Head of caudate nucleus (tissue), 42 donors: ENCODE measurements at places on chromosomes 6 and 20.

- DNase-seq, result no peak
These were observed 130.3 kb downstream of the OPRM1 start for GRCh38 chr6:154169193-154169847.

DNA sequence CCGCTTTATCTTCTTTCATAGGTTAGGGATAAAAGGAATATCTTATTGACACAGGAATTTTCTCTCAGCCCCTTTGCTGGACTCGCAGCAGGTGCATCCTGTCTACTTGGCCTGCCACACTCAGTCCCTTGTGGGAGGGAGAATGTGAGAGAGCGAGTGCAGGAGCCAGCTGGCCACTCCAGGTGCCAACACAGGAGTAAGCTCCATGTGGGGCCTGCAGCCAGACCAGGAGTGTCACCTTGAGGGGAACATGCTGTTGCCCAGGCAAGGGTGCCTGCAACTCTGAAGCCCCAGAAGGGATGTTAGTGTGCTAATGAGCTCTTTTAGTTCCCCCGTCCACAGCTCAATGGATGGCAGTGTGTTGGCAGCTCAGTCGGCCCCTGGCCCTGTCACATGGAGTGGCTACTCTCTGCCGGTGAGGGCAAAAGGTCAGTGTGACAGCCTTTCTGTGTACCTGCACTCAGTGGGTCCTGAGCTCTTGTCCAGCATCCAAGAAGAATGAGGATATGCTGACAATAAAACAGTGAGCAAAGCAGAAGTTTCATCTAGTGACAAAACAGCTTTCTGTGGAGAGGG, 57.1 kb downstream of the CRYBG1 start:
- DNase-seq, result no peak

DNA sequence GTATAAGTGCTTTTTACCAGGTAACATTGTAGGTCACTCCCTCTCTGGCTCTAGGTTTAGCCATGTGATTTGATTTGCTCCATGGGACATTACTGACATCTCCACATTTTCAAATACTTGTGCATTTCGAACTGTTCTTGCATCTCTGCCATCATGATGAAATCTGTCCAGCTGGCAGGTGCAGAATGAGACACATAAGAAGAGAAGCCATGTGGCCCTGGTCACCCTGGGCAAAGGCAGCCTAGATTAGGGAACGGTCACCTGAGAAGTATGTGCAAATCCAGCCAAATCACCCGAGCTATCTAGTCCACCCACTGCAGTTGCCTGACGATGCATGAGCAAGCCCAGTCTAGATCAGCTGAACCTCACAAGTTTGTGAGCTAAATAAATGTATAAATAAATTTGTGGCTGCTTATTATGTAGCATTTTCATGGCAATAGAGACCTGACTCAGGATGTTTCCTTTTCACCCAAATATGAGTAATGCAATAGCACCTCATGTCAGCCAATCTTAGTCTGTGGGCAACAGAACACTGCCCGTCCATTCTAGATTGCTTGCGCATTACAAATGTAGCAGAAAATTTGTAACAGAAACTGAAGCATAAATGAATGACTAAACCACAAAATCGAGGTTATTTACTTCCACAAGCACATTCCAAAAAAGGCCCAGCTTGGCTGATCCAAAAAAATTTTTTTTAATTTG, 115.2 kb downstream of the PAK5 start:
- no peak for DNase-seq

DNA sequence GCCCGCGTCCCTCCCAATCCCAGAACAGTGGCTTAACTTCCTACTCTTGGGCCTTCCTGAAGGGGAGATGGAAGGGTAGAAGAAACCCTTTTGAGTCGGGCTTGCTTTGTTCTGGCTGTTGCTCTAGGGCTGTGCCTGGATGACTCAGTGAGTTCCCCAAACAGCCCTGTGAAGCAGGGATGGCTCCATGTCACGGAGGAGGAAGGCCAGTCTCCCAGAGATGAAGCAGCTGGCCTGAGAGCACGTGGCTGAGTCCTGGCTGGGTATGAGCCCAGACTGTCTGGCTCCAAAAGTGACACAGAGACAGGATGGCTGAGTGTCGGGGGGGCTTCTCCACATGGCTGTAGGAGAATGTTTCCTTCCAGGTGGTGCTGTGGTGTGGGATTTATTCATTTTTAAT, 4.6 kb downstream of the SYTL3 start:
- peak; percentile 76 for DNase-seq

- no peak for DNase-seq
These were observed 78.9 kb upstream of the XRN2 start for GRCh38 chr20:21224217-21224616.

DNA sequence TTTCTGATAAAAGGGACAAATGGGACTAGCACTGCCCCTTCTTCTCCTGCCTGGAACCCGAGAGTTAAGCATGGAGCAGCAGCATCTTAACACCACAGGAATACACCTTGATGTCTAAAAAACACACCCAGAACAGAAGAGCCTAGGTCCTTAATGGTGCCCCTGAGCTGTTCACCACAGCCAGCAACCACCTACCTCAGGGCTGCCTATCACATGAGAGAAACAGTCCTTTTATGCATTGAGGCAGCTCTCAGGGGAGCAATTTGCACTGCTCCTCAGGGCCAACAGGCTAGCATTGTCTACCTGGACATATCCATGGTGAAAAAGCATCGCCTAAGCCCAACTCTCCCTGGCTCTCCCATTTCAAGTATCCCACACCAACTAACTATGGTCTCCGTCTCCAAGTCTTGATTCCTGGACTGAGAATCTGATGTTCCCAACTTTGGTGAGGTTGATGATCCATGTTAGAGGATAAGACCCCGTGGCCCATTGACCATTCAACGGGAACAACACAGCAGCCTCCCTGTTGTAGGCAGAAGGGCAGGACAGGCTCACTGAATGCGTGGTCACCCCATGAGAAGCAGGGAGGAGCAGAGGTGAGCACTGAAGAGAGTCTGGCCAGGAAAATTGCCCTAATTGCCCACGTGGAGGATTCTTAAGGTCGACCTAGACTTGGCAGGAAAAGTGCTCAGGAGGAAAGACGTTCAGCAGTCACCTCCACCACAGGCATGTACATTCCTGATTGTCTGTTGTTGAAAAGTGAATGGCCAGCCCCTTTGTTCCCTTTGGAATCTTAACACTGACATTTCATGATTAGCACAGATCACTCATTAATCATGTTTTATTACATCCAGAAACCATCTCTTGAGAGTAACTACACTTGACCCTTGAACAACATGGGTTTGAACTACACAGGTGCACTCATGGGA, 4.2 kb upstream of the APMAP start:
- DNase-seq, result peak; percentile 20

GRCh38 chr20:55269913-55270312, 735.4 kb downstream of the CBLN4 start:
- DNase-seq, result no peak

GRCh38 chr6:32903952-32904351, 36.9 kb downstream of the HLA-DMB start:
- no peak for DNase-seq

DNA sequence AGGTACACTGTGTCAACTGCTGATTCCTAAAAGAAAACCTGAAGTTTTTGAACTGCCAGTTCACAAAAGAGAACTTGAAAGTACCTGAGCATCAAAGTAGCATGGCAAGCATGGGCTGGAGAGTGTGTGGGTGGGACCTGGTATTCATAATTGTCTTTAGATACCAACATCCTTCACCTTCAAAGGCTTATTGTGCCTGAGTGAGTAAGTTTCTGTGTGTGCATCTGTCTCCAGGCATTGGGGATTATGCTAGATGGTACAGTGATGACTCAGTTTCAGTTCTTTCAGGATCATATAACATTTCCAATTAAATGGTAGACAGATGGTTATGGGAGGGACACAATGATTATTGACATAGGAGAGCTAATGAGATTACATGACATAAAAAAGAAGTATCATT, 238.5 kb downstream of the ZFAND3 start:
- DNase-seq, result no peak

DNA sequence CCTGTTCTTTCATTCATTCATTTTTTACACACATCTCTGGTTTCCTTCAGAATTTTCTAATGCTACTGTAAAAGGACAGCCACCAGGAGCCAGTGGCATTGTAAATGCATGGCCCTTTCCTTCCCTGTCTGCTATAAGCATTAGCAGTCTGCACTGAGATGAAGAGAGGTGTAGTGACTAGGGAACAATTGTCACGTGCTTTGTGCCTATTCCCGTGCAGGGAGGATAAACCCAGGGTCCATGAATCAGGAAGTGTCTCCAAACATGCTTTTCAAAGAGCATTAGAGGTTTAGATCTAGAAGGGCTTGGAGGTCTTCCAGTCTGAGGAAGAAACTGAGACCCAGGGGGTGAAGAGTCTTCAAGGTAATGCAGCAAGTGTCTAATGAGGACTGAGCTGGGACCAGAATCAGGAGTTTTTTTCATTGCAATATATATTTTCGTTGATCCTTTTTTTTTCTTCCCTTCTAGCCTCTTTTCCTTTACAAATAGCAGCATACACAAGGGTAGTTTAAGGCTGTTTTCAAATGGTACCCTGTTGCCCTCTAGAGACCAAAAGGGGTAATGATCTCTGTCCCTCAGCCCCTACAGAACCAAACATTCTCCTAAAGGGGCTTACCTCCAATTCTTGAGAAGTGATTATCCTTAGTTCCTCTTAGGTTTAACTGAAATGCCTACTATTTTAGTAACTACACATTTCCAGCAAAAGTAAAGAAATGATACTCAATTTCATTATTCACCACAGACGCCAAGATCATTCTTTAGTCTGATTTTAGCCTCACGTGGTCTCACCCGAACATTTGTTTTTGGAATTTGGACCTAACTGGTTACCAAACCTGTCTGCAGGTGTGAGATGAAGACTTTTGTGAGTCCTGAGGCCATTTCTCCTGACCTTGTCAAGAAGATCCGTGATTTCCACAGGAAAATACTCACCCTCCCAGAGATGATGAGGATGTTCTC, 6.6 kb downstream of the TRIM15 start:
- DNase-seq, result no peak

- DNase-seq, result peak; percentile 79
These were observed at the start of gene DUSP22 for GRCh38 chr6:291697-292505. Gene DUSP22 (plus strand): TSS chr6:292487. CDS start chr6:292540, 53 bp downstream.

DNA sequence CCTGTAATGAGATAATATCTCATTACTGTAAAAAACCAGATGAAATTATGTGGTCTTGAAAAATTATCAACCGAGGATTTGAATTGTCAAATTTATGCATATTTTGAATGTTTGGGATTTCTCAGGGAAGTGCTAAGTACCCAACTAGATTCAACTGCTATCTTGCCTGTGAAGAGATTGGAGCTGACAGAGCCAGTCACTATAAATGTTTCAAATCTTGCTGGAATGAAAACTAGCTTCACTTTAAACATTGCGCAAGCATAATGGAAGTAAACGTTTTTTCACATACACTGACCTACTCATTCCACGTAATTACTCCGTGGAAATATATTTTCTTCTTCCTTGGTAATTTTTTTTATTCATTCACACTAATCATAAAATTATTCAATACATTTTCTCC, 46.7 kb downstream of the TMEM170B start:
- no peak for DNase-seq

DNA sequence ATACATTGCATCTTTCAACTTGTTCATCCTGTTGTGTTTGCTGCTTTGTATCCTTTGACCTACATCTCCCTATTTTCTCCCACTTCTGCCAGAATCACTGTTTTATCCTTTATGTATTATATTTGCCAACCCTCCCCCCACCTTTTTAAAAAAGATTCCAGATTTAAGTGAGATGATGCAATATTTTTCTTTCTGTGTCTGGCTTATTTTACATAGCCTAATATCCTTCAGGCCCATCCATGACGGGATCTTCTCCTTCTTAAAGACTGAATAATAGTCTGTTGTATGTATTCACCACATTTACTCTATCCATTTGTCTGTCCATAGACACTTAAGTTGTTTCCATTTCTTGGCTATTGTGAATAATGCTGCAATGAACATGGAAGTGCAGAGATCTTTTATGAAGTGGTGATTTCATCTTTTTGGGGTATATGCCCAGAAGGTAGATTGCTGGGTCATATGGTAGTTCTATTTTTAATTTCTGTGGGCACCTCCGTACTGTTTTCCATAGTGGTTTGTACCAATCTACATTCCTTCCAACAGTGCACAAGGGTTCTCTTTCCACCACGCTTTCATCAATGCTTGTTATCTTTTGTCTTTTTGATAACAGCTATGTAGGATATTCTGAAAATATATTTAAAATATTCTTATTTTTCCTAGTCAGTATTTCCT, 181.0 kb downstream of the CDKAL1 start:
- no peak for DNase-seq

- DNase-seq, result no peak
These were observed 10.6 kb upstream of the STX16 start for GRCh38 chr20:58640446-58640845.

DNA sequence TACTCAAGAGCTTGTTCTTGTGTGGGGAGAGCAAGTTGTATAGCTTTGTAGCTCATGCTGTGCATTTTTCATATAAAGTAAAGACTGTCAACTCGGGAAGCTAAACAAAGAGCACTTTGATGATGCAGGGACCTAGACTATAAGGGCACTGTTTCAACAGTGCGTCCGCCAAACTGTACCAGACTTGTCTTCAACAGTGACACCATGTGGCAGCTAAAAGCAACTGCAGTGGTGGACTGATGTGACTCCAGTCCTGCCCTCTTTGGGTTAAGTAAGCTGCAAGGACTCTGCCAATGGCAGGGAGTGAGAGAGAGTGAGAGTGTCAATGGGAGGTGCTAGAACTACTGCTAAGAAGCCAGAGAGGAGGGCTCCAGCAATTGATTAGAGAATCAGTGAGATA, 48.1 kb upstream of the MC3R start:
- no peak for DNase-seq

GRCh38 chr6:109242029-109242428, 140.2 kb downstream of the CD164 start:
- no peak for DNase-seq

GRCh38 chr6:25968769-25969168, 6.2 kb downstream of the TRIM38 start:
- DNase-seq, result no peak

- peak; percentile 12 for DNase-seq
These were observed 19.4 kb downstream of the QRSL1 start for GRCh38 chr6:106648651-106649308.

GRCh38 chr6:139540276-139540675, 165.8 kb upstream of the CITED2 start:
- DNase-seq, result no peak

- no peak for DNase-seq
These were observed 224.0 kb downstream of the EYA2 start for GRCh38 chr20:47118641-47119040.

- no peak for DNase-seq
These were observed 9.7 kb downstream of the BEND3 start for GRCh38 chr6:107105511-107106116.
